ENCODE measurements at places on chromosomes 12 and 14. TPM values are rescaled to one million over a fixed set of nuclear protein-coding genes. Genes with fewer than 3 reads are reported as not detected.

The RASSF9 gene
- under 0.01 TPM for total RNA-seq

The CFAP54 gene
- 0.34 TPM for total RNA-seq

The CLEC2A gene
- total RNA-seq, result not detected

The BMAL2 gene
- total RNA-seq, result 19.0 TPM

The INHBC gene
- total RNA-seq, result not detected

The NANOG gene
- not detected for total RNA-seq

The STAC3 gene
- 0.50 TPM for total RNA-seq

The NRL gene
- 2.9 TPM for total RNA-seq

The MLXIP gene
- 7.7 TPM for total RNA-seq

The GPR132 gene
- not detected for total RNA-seq

The NXPH4 gene
- 1.5 TPM for total RNA-seq

The ACVR1B gene
- 6.1 TPM for total RNA-seq

The GLS2 gene
- under 0.01 TPM for total RNA-seq

The IFNG-AS1 gene
- not detected for total RNA-seq

The TAS2R31 gene
- 0.15 TPM for total RNA-seq

The MAGOHB gene
- total RNA-seq, result 26.1 TPM

The POTEM gene
- total RNA-seq, result not detected

The SMIM41 gene
- total RNA-seq, result not detected

The KRT3 gene
- not detected for total RNA-seq

The ACSM4 gene
- not detected for total RNA-seq

The HAL gene
- total RNA-seq, result under 0.01 TPM

The SERPINA6 gene
- total RNA-seq, result not detected

The GPD1 gene
- total RNA-seq, result under 0.01 TPM

The AHNAK2 gene
- 10.9 TPM for total RNA-seq

The MSI1 gene
- total RNA-seq, result 0.17 TPM

The TOMM20L gene
- not detected for total RNA-seq

The GALNT4 gene
- total RNA-seq, result 5.4 TPM

The TMPRSS12 gene
- not detected for total RNA-seq

Measured in bronchus fibroblast of lung (primary cell).